Stimulated activated CD8-positive, alpha-beta memory T cell treated with anti-CD3 and anti-CD28 coated beads, Interleukin-4, amount 100 ng/mL, for 1 hour (primary cell): ENCODE measurements at places on chromosomes 5 and 9.

DNA sequence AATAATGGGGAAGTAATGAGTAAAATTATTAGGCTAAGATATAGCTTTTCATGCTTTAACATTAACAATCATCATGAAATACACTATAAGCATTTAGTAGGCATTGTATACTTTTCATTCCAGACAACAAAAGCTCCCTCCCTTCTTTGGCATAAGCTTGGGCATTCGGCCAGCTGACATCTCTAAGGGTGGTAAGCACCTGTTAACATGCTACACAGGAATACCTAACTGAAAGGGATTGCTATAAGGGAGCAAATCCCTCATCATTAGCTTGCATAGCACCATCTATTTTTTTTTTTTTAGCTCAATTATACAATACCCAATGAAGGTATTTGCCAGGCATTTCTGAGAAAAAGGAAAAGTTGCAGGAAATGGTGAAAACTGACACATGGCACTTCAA is 16.6 kb downstream of the STRBP start:
- no peak for DNase-seq

DNA sequence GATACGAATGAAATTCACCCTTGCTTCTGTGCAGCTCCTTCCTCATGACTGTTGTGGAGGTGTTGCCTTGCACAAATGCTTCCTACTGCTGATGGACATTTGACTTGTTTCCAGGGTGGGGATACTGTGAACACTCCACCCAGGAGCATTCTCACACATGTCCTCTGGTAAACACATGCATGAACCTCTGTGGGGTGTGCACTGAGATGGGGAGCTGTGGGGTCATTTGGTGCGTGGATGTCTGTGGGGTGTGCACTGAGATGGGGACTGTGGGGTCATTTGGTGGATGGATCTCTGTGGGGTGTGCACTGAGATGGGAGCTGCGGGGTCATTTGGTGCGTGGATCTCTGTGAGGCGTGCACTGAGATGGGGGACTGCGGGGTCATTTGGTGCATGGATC is 72.9 kb upstream of the IRX4 start:
- no peak for DNase-seq

DNA sequence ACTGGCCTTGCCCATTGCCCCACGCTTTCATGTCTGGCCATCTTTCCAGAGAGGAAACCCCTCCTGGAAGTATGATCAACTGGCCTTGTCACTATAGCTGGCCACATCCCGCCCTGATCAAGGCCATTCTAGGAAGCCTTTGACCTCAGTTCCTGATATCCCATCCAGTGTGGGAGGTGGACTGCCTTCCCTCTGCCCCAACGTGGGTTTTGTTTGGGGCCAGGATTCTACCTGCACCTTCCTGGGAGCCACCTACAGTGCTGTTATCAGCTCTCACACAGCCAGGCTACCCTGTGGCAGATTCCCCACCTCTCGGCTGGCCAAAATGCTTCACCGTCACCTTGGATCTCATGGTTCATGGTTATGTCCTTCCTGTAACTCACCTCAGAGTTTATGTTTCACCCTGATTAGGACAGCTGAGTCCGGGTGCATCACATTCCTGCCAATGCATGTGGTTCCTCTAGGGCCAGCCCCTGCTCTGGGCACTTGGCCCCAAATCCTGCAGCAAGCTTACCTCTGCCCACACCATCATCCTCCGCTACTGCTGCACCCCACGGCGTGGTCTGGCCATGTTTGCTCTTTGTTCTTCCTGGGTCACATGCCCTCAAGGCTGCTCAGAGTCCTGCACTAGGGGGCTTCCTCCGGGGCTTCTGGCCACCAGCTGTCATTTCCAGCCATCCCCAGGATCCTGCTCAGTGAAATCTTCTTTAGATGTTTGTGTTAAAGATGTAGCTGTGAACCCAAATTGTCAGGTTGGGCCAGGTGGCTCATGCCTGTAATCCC is 24.2 kb upstream of the S1PR3 start:
- DNase-seq: no peak

DNA sequence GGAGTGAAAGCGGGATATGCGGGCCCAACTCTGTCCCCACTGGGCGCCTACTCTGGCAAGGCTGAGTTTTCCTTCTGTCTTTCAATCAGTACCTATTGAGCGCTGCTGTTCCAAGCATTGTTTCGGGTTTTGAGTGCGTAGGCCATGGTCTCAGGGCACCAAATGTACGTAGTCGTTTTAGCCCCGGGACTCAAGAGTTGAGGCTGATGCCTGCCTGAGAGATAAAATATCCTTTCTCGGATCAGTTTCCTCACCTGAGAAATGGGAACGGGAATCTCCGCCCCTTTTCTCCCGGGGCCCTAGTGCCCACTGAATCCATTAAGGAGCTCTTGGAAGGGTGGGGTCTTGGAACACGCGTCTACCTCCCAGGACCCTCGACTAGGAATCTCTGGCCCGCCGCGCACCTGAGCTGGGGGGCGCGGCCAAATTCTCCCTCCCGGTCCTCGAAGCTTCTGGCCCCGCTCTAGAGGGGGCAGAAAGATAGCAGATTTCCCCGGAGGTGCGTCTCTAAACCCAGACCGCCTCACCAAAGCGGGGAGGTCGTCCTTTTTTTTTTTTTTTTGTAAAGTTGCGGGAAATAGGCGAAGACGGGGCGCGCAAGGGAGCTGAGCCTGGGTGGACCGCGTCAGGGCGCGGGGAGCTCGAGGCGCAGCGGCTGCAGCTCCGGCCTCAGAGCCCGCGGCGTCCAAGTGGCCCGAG is 494 bp upstream of the CXXC5 start:
- DNase-seq: no peak

- DNase-seq: no peak
Measured at GRCh38 chr5:150141544-150142184, 14.0 kb downstream of the PDGFRB start.

DNA sequence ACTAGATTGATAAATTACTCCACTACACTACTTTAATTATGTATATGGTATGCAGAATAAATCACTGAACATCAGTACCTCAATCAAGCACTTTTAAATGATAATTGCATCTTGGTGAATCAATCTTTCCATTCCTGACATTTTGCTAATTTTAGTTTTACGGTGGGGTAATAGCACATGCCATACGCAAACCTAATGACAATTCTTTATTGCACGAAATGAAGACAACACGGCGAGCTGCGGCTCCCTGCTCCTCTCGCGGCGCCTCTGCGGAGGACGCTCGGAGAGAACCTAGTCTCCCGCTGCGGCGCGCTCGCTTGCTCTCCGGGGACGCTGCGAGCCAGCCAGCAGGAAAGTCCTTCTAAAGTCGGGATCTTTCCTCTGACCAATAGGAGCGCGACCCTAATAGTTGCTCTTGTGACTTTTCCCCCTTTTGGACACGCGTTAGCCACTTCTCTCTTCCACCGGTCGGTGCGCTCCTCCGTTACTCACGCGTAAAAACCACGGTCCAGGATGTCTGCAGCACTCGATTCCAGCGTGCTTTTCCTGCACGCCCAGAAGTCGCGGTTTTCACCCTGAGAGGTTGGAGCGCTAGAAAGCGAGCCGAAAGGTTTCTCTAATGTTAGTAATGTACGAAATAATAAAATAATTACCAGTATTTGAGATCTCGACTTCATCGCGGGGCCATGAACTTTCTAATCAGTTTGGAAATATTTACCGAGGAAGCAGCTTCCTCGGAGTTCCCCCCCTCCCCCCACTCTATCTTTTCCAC is 1.0 kb upstream of the MEF2C start:
- no peak for DNase-seq

- peak; percentile 16 for DNase-seq
Measured at GRCh38 chr5:149731617-149732323, 1.7 kb downstream of the PPARGC1B start.
